ENCODE measurements at places on chromosomes 13 and 19.

DNA sequence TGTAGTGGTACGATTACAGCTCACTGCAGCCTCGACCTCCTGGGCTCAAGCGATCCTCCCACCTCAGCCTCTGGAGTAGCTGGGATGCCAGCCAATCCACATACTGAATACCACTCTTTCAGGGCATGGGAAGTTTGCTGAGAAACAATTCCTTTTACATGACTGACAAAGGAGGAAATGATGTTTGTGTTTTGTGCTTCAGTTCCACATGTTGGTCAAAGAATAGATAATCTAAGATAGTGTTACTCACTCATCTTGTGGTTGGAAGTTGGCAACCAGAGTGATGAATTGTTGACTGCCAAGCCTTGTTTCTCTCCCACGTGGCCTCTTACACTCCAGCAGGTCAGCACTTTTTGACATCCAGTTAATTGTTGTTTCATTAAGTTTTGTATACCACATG lies 7.6 kb downstream of the MBD3L2B start:
- DNase-seq = no peak

- no peak for DNase-seq
Observed at GRCh38 chr13:42740753-42741152, 40.6 kb upstream of the FAM216B start.

- DNase-seq = no peak
Observed at GRCh38 chr13:86052141-86052540, 252.9 kb upstream of the SLITRK6 start.

DNA sequence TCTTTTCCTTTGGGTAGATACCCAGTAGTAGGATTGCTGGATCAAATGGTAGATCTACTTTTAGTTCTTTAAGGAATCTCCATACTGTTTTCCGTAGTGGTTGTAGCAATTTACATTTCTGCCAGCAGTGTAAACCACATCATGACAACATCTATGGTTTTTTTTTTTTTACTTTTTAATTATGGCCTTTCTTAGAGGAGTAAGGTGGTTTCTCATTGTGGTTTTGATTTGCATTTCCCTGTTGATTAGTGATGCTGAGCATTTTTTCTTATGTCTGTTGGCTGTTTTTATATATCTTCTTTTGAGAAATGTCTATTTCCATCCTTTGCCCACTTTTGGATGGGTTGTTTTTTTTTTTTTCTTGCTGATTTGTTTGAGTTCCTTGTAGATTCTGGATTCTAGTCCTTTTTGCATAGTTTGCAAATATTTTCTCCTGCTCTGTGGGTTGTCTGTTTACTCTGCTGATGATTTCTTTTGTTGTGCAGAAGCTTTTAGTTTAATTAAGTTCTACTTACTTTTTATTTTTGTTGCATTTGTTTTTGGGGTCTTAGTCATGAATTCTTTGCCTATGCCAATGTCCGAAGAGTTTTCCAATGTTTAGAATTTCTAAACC lies 38.8 kb downstream of the TDRD3 start:
- no peak for DNase-seq

- no peak for DNase-seq
Observed at GRCh38 chr19:6213696-6214641, 65.8 kb downstream of the MLLT1 start.

All from cerebellum (tissue), 4 donors.